ENCODE measurements at places on chromosomes 2 and 18. TPM values are rescaled to one million over a fixed set of nuclear protein-coding genes. Genes with fewer than 3 reads are reported as not detected.

The DYTN gene
- total RNA-seq: under 0.01 TPM

The TMEM178A gene
- not detected for total RNA-seq

The CYP26B1 gene
- total RNA-seq: 0.65 TPM

The CXCR2 gene
- total RNA-seq: not detected

The SLC14A1 gene
- not detected for total RNA-seq

The CHRNA1 gene
- total RNA-seq: 6.2 TPM

The C2orf78 gene
- not detected for total RNA-seq

The TLX2 gene
- not detected for total RNA-seq

The CDH2 gene
- total RNA-seq: 5.8 TPM

The IL1R1 gene
- total RNA-seq: 2.0 TPM

The CTNNA2 gene
- not detected for total RNA-seq

The FAM98A gene
- 86.3 TPM for total RNA-seq

The PGAP1 gene
- total RNA-seq: 14.7 TPM

The PAIP2B gene
- 0.33 TPM for total RNA-seq

The PAPOLG gene
- 17.4 TPM for total RNA-seq

The RNU2-63P gene
- not detected for total RNA-seq

The ITGB6 gene
- total RNA-seq: under 0.01 TPM

The EMILIN2 gene
- total RNA-seq: 4.6 TPM

The MTA3 gene
- 34.2 TPM for total RNA-seq

The UGT1A10 gene
- not detected for total RNA-seq

The NCKAP5 gene
- 0.96 TPM for total RNA-seq

The REG1A gene
- total RNA-seq: not detected
